ENCODE measurements at places on chromosomes 2 and 18.

DNA sequence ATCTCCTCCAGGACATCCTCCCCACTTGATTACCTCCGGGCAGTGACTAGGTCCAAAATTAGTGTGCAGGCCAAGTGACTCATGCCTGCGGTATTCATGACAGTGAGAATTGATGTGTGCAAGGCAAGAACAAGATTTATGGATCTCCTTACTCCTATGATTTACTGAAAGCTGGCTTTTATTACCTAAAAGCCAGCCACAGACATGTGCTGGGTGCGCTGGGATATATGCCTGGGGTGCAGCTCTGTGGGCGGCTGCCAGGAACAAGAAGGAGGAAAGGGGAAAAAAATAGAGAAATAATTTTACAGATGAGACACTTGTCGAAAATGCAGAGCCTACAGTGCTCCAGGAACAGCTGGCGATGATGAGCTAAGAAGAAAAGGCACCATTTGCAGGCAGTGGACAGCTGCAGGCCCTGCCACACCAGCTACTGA, 359.3 kb downstream of the CMPK2 start:
- peak; percentile 63 for DNase-seq

DNA sequence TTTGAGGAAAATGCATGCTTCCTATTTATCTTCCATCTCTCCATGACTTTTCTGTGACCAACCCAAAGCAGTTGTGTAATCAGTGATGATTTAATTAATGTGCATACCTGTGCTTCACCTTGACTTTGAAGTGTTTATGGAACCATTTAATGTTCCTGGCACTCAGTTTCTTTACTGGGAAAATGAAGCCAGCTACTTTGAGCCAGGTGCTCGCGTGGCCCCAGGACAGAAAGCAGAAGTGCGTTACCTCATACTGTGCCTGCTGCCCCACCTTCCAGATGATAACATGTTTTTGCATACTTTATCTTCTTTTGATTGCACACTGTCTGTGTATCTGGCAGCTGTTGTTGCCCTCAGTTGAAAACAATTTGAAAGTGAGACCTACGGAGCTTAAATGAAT, 61.3 kb downstream of the PMAIP1 start:
- DNase-seq: no peak

GRCh38 chr2:24815171-24815570, 21.9 kb downstream of the CENPO start:
- no peak for DNase-seq

GRCh38 chr2:70468878-70469277, 84.7 kb downstream of the TGFA start:
- no peak for DNase-seq

- peak; percentile 67 for DNase-seq
Measured at GRCh38 chr2:109264595-109265328, 135.8 kb downstream of the SH3RF3 start.

DNA sequence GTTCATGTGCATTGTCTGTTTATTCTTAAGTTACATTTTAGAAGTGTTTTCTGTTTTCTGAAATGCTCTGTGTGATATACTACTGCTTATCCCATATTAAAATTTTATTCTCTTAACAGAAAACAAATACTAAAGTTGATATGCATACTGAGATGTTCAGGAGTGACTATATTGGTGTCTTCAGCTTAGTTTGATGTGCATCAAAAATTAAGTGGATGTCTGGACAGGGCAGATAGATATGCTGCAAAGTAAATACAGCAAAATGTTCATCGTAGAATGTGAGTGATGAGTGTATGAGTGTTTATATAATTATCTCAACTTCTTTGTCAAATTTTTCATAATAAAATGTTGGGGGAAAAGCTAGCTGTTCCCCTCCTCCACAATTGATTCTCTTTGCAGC, 13.2 kb downstream of the VAPA start:
- DNase-seq: no peak

DNA sequence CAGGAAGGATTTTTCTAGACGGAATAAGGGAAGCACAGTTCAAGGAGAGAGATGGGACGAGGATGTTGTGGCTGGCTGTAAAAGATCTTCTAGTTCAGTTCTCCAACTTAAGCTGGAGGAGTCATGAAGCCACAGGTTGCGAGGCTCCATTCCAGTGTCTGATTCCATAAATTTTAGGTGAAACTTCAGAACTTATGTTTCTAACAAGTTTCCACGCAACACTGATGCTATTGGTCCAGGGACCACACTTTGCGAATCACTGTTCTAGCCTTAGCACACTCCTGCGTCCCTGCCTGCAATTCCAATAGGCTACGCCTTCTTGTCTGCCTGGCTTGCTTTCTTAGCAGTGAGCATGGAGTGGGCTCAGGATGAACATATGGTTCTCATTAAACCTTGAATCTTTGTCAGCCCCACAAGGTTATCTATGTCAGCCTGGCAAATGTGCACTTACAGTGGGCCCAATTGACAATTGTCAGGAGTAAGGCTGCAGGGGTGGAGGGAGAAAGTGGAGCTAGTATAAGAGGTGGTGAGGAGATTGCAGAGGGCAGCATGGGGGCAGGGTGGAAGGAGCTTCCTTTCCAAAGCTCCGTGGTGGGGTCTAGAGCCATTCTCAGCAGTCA, 438.1 kb upstream of the ST6GAL2 start:
- DNase-seq: no peak

GRCh38 chr2:122885436-122885835, 1130.0 kb downstream of the TSN start:
- no peak for DNase-seq

DNA sequence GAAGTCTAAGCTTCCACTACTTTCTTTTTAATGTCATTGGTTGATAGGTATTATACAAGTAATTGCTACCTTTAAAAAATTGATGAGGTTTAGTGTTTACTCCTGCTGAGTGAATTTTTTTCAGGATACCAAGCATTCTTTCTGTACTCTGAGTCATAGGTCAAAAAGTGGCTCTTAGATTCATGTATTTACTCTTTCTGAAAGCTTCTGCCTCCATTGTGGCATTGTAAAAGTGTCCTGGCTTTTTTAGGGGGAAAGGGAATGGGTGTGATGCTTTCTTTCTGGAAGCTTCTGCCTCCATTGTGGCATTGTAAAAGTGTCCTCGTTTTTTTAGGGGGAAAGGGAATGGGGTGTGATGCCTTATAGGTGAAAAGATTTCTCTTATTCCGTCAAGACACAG, 286.5 kb downstream of the LPIN1 start:
- no peak for DNase-seq

GRCh38 chr2:240981280-240981679, 17.1 kb upstream of the SNED1 start:
- peak; percentile 56 for DNase-seq

DNA sequence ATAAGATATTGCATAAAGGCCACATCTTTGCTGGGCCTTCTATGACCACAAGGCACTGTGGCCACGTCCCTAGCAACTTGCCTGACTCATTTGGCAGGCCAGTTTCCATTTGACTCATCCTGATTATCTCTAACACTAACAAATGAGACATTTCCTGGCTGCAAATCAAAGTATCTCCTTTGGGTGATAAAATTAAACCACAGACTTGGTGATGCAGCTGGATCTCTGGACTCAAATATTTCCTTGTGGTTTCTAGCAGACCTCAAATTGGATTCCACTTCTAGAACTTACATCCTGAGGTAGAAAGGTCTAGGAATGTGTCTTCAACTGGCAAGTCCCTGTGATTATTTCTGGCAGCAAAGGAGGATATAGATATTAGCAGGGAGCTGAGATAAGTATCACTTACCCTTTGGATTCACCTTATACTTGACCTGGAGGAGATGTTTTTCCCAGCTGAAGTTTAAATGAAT, 167.9 kb upstream of the NXPH2 start:
- peak; percentile 81 for DNase-seq

GRCh38 chr2:103166456-103167324, 404.9 kb downstream of the TMEM182 start:
- no peak for DNase-seq

- no peak for DNase-seq
Measured at GRCh38 chr18:22394428-22394827, 23.3 kb downstream of the CTAGE1 start.

GRCh38 chr2:239321596-239322415, 79.0 kb downstream of the HDAC4 start:
- DNase-seq: no peak

DNA sequence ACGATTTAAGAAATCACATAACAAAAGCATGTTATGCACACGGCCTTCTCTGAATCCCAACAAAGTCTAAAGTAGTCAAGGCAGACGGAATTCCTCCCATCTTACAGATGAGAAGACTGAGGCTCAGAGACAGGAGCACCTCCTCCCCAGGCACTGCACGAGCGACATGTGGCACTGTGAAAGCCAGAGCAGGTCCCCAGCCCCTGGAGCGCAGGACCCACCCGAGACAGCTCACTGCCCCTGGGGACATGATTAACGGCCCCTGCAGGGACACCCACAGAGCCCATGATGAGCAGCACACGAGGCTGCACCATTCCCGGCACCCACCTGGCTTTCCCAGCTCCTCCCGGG, 53.6 kb downstream of the EIPR1 start:
- DNase-seq: no peak

DNA sequence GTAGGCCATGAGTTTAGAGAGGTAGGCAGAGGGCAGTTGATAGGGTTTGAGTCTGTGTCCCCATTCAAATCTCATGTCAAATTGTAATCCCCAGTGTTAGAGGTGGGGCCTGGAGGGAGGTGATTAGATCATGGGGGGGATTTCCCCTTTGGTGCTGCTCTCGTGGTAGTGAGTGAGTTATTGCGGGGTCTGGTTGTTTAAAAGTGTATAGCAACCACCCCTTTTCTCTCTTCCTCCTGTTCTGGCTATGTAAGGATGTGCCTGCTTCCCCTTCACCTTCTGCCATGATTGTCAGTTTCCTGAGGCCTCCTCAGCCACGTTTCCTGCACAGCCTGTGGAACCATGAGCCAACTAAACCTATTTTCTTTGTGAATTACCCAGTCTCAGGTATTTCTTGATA, 25.5 kb downstream of the MARCHF4 start:
- DNase-seq: no peak

- DNase-seq: no peak
Measured at GRCh38 chr2:2328848-2329247, 2.2 kb downstream of the MYT1L start.

- DNase-seq: no peak
Measured at GRCh38 chr2:188308483-188308882, 16.8 kb downstream of the GULP1 start.

DNA sequence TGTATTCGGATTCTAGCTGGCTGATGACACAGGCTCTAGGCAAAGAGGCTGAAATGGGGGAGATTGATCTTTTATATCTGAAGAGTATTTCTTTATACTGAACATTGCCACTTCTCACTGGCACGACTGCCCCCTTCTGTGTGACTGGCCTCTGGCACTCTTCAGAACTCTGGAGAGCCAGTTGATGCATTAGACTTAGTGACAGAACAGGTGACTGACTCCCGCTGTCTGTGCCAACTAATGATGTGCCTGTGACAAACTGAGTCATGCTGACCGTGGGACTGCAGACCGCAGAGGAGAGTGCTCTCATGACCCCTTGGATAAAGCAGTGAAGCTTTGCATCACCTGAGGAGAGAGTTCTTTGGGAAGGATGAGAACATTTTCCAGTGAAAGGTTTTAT, 14.4 kb downstream of the MGAT5 start:
- no peak for DNase-seq

DNA sequence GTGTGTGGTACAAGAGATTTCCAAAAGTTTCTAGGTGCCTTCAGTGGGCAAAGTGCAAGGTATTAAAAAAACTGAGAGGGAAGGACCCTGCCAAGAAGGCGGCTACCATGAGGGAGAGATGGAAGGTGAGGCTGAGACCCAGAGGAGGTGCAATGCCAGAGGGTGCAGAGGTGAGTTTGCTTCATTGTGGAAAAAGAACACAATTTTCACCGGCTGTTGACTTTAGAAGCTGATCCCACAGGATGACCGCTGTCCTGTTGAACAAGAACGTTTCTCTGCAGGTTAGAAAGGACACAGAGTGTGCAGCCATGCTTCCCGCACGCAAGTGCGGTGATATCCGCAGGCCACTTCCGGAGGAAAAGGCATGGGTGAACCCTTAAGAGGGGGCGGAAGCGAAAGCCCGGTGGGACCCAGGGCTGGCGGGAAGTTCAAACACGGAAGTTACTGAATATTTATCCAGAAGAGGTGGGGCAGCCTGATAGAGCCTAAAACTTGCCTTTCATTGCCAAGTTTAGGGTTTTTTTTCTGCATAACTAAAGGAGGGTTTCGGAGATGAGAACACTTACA, 16.6 kb downstream of the SP110 start:
- no peak for DNase-seq

DNA sequence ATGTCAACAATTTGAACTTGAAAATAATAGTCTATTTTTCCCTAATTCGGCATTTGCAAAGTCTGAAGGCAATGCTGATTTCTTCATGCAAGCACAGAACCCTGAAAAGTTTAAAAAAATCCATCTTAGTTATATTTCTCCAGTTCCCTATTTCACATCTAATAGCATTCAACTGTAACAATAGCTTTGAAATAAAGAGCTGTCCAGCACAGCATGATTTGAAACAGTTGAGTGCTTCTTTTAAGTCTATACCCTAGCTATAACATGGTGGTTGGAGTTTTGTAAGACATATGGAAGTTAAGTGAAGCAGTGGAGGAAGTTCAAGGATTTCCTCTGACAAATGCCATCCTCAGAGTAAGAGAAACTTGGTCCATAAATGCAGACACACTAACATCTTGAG, 691.9 kb downstream of the ERBB4 start:
- DNase-seq: no peak

DNA sequence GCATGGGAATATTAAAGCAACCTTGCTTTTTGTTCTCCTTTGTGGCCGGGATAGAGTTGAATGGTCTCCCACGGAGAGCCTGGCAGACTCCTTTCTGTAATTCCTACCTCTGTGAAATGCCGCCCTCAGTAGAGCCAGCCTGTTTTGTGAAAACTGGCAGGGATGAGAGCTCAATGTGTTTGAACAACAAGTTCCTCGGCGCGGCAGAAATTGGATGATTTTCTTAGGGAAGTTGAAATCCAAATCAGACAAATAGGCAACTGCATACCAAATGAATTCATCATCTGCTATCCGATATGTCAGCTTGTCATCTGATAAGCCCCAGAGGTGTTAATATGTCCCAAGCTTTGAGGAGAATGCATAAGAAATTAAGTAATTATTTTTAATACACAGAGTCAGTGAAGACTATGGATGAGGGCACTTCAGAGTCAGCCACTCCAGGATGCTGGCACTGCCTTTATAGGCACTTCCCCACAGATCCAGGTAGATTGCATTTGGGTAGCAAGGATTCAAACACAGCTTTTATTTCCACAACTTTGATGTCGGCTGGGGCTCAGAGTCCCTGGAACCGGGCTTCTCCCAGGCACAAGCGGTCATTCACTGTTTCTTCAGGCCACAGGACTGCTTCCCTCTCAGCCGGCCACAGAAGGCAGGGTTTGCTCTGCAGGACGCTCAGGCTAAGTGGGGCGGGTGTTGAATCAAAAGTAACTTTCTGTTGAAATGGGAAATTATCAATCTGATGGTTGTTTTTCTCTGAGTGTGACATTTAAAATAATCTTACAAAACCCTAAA, 82.8 kb upstream of the REV1 start:
- DNase-seq: peak; percentile 4

DNA sequence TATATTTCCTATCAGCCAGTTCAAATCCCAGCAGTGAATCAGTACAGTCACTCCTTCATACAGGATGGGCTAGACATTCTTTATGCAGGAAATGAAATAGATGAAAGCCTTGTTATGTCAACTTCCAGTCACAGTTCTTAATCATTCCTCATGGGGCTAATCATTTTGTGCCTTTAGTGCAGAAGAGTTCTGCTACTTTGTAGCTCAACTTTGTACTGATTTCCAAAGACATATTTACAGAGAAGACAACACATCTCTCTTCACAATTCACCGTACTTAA, 593.9 kb upstream of the NETO1 start:
- DNase-seq: no peak

- DNase-seq: peak; percentile 76
Measured at GRCh38 chr2:20229322-20230113, 4.6 kb upstream of the SDC1 start.

GRCh38 chr18:3901042-3901441, 451.1 kb downstream of the TGIF1 start:
- no peak for DNase-seq

Data from fibroblast of the conjunctiva (primary cell).